Uterine smooth muscle cell (primary cell): ENCODE measurements at places on chromosomes 12 and 14. TPM values are rescaled to one million over a fixed set of nuclear protein-coding genes. Genes with fewer than 3 reads are reported as not detected.

Gene KRT6C
- total RNA-seq: not detected in 2 replicates

Gene RNFT2
- 5.4 and 5.9 TPM in 2 replicates for total RNA-seq

Gene JPH4
- under 0.01 TPM in 1 of 2 replicates, not detected in the other for total RNA-seq

Gene NPAS3
- 1.4 and 3.9 TPM in 2 replicates for total RNA-seq

Gene EFS
- 5.5 and 7.6 TPM in 2 replicates for total RNA-seq

Gene IFNG-AS1
- total RNA-seq: not detected in 2 replicates

Gene DACT1
- 7.9 and 27.4 TPM in 2 replicates for total RNA-seq

Gene CHST11
- 5.7 and 6.1 TPM in 2 replicates for total RNA-seq

Gene PRPH
- 0.12 and 0.22 TPM in 2 replicates for total RNA-seq

Gene DNAI7
- 0.11 and 0.25 TPM in 2 replicates for total RNA-seq

Gene PROX2
- not detected in 2 replicates for total RNA-seq

Gene ARF3
- total RNA-seq: 32.6 and 41.7 TPM in 2 replicates

Gene C12orf54
- total RNA-seq: not detected in 2 replicates

Gene PFKM
- total RNA-seq: 101 and 108 TPM in 2 replicates

Gene SERPINA9
- not detected in 2 replicates for total RNA-seq

Gene CTSG
- total RNA-seq: not detected in 2 replicates

Gene GOLT1B
- total RNA-seq: 71.7 and 82.7 TPM in 2 replicates

Gene TWF1
- total RNA-seq: 177 and 216 TPM in 2 replicates

Gene SCN8A
- 39.5 and 45.0 TPM in 2 replicates for total RNA-seq

Gene TROAP
- total RNA-seq: 9.4 and 19.1 TPM in 2 replicates

Gene DLK1
- total RNA-seq: not detected in 2 replicates

Gene CAMKK2
- 14.4 and 14.9 TPM in 2 replicates for total RNA-seq

Gene EML5
- total RNA-seq: 0.11 and 0.50 TPM in 2 replicates

Gene ATN1
- total RNA-seq: 15.7 and 22.4 TPM in 2 replicates

Gene LRP1-AS
- not detected in 2 replicates for total RNA-seq

Gene GLIPR1
- total RNA-seq: 79.2 and 115 TPM in 2 replicates

Gene CCDC184
- 0.22 and 0.25 TPM in 2 replicates for total RNA-seq

Gene TAS2R8
- total RNA-seq: not detected in 2 replicates

Gene KICS2
- 8.9 and 9.1 TPM in 2 replicates for total RNA-seq

Gene CMAS
- total RNA-seq: 29.1 and 35.6 TPM in 2 replicates

Gene CNTN1
- total RNA-seq: 16.2 and 30.8 TPM in 2 replicates

Gene CIROP
- 0.11 and 0.25 TPM in 2 replicates for total RNA-seq

Gene LRFN5
- total RNA-seq: 25.5 and 42.6 TPM in 2 replicates

Gene CDK17
- 58.6 and 78.1 TPM in 2 replicates for total RNA-seq

Gene PTGDR
- total RNA-seq: under 0.01 and 0.22 TPM in 2 replicates
